ENCODE measurements at places on chromosomes 11 and 22. TPM values are rescaled to one million over a fixed set of nuclear protein-coding genes. Genes with fewer than 3 reads are reported as not detected.
A peak's percentile ranks its signal among the peaks of the same experiment; 100 is the strongest.

DNA sequence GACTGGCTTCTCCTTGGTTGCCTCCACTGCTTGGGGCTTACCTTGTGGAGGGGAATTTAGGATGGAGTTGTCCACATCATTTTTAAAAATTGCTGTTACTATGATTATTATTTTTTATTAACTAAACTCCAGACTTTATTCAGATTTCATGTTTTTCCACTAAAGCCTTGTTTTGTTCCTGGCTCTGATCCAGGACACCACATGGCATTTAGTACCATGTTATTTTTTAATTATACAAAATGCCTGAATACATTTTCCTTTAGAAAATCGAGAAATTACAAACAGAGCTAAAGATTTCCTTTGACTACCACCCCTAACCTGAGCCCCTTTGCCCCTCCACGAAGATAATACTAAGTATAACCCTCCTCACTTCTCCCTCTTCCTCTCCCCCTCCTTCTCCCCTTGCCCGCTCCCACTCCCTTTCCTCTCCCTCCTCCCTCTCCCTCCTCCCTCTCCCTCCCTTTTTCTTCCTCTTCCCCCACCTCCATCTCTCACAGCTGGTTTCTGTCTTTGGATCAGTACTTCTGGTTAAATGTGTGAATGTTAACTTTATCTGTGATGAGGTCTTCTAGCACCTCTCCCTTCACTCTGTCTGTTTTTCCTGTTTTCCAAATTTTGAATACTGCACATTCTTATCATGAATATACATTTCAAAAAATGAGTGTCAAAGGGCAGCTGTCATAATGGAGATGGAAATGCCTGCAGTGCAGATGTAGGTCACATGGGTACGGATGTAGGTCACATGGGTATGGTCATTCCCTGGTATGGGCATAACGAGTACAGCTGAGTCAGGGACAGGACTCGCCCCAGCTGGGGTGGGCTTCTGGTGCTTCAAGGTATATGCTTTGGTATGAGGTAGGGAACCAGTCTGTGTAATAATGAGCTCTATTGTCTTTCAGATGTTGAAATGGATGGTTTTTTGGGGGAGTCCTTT, 54.4 kb upstream of the OR4B1 start:
- peak; percentile 85 for ATAC-seq

DNA sequence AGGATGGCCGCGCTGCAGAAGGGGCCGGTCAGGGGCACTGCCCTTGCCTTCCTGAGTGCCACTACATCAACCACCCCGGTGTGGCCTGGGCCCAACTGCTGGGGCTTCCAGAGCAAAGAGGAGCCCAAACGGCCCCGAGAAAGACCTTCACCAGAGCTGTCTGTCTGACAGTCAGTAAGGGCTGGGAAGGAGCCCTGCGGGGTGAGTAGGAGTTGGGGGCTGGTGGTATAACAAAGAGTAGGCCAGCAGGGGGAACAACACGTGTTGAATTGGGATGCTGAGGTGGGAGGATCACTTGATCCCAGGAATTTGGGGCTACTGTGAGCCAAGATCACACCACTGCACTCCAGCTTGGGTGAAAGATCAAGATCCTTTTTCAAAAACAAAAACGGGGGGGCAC, 3.9 kb downstream of the GSTT4 start:
- ATAC-seq, result no peak

DNA sequence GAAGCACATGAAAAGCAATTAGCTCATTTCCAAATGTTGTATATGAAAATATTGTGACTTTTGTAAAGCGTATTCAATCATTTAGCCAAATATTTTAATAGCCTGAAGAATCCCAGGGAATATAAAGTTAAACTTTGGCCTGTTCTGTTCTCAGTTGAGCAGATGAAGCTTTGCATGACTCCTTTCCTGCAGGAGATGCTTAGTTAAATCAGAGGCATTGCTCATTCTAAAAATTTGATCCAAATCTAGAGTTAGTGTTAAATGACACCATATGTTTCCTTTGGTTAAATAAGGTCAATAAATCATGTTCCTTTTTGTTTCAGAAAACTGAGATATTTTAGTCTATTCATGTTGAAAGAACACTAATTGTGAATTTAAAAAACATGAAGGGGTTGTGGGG, 51.2 kb upstream of the BIRC3 start:
- ATAC-seq, result no peak

DNA sequence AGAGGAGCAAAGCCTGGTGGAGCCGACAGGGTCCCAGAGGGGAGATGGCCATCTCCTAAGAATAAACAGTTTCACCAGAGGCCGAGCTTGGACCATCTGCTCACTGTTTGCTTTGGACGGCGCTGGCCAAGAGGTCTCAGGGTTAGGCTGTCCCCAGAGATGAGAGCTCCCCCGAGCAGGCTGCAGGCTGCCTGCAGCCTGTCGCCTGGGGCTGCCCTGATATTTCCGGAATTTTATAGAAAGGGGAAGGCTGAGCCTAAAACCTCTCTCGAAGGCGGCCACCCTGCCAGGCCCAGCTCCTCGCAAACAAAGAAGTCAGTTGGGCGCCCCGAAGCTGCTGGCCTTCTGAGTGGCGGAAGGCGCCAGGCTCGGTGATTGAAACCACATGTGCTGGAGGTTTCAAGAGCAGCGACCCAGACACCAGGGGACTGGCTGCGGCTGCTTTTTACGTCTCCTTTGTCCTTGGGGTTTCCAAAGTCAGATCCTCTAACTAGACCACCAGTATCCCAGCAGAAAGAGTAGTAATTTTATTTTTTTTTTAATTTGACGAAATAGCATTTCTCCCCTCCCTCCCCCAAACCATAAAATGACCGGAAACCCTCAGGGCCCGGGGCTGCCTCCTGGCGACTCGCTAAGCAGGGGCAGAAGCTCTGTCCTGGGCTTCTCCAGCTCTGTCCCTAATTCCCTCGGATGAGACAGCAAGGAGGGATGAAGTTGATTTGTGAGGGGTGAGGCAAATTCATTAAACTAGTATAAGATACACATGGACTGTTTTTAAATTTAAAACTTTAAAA, 57.4 kb downstream of the CLMP start:
- peak; percentile 97 for ATAC-seq

DNA sequence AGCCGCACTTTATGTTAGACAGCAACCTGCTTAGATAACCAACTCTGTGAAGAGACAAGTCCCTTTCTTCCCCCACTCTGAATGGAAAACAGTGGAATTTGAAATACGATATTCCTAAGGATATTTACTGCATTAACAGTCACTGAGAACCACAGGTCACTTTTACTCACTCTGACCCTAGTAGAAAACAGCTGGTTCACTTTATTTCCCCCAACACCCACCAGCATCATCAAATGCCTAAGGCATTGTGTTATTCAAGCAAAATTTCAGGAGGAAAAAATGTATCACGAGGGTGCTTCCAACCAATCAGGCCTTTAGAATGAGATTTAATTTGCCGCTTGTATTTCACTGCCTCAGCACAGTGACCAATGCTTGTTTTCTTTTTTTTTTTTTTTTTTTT, 1134.1 kb upstream of the CCDC90B start:
- no peak for ATAC-seq

DNA sequence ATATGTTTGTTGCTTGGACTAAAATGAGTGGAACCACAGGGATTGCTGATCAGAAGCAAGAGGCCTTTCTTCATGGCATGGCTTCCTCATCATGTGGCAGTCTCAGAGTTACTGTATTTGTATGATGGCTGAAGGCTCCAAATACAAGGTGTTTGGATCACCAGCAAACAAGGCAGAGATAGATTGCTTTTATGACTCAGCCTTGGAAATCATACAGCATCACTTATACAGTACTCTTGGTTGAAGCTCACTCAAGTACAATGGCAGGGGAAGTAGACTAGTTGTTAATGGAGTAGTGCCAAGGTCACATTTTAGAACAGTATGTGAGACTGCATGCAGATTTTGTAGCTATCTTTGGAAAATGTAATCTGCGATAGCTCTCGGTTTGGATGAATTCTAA, 16.6 kb downstream of the CAPRIN1 start:
- ATAC-seq, result no peak

DNA sequence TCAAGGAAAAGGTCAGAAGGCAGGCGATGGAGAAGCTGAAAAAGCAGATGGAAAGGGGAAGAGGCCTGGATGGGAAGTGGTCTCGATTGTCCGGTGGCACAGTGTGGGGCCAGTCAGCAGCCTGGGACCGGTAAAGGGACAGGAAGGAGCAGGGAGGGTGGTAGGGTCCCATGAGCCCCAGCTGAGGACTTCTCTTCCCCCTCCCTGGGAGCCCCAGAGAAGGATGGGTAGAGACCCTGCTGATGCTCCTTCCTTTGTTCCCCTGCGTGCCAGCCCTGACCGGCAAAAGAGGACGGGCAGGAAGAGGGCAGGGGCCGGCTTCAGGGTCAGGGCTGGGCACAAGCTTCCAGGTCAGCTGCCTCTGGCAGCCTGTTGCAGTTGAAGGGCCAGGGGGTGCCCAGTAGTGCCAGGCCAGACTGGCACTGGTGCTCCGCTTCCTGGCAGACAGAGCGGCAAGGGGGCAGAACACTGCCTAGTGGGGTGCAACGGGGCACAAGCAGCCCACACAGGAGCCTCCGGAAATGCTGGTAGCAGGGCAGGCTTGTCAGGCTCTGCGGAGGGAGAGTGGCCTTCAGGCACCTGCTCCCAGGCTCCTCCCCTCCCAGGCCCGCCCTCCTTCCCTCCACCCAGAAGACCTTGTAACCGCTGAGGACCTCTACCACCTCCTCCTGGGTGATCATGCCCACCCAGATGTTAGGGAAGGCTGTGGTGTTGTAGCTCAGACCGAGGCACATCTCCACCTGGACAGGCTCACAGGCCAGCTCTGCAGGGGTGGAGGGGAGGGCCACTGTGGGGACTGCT, 739 bp upstream of the C1QTNF5 start:
- no peak for ATAC-seq

DNA sequence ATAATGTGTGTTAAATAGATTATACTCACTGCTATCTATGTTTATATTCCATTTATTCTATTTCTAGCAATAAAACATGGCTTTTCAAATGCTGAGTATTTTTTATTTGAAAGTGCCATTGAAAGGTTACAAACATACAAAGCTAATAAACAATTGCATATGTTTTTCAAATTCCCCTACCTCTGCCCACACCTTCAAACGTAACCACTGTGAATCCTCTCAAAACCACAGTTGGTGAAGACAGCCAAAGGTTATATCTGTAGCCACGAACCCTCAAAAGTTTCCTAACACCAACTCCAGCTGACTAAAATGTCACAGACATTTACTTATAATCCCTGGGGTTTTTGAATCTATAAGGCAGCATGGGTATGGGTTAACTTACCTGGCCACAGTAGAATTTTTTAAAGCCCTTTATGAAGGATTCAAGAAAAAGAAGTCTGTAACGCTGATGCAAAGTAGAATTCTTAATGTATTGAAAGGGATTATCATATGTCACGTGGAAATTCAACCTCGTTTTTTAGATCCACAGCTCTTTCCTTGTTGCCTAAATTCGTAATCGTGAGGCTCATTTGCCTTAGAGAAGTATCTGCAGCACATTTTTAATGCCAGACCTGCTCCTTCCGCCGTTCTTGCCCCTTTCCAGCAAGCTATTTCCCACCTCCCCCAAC, 122.5 kb upstream of the ZC3H12C start:
- no peak for ATAC-seq

GRCh38 chr22:37260901-37261336, 16.9 kb upstream of the RAC2 start:
- ATAC-seq, result no peak

DNA sequence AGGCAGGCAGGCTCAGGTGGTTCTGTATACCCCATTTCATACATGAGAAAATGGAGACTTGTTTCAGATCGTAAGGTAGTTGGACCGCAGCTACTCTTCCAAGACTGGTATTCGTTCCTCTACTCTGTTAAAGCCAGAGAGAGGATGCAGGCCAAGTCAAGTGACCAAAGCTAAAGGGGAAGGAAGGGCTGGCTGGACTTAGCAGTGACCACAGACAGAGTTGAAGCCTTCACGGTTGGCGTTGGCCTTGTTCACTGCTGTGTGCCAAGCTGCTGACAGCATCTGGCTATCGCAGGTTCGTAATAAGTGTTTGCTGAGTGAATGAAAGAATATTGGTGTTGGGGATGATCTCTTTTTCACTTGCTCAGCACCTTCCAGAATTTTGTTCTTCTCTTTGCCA, 64.2 kb downstream of the PTPRJ start:
- no peak for ATAC-seq

Gene DDX25
- 2.2 TPM for total RNA-seq

Gene SMIM35
- 0.93 TPM for total RNA-seq

Gene AP1B1
- total RNA-seq, result 38.2 TPM

Gene RFPL2
- total RNA-seq, result 0.22 TPM

Gene ALX4
- 0.44 TPM for total RNA-seq

Gene IL17REL
- 0.06 TPM for total RNA-seq

All from motor neuron (in vitro differentiated cells).